ENCODE measurements at places on chromosomes 4 and X.

DNA sequence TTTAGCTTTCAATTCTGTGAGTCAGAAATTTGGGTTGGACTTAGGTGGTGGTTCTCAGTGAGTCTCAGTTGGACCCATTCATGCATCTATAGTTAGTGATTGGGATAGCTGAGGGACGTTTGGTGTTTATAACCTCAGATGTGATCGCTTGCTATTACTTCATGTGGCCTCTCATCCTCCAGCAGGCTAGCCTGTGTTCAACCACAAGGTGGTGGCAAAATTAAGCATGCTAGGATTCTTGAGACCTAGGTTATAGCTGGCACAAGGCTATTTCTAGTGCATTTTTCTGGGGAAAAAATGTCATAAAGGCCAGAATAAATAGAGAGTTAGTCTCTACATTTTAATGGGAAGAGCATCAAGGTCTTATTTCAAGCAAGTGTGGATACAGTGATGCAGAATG is 10.9 kb upstream of the GRPR start:
- no peak for DNase-seq

DNA sequence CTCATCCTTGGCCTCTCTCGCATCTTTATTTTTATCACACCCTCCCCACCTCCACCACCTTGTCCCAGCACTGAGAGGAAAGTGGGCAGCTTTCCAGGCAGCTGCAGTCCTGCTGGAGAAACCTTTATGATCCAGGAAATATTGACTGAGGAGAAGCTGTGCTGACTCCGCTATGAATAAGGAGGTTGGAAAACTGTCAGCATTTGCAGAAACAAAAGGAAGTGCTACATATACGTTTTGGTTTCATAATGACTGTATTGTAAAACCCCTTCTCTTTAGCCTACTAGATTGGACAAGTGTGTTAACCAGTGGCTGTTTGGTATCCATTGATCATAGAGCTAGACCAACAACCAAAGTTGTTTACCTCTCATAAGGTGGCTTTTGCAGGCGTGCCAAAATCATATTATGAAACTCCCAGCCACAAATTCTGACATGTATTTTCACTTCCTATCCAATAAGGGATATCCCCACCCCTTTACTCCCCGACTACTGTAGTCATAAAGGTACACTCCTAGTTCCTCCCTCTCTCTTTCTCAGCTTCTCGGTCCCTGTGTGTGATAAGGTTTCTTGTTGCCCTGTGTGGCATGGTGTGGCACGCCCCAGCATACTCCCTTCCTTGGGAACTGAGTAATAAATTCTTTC is 88.4 kb downstream of the GPR143 start:
- DNase-seq: peak; percentile 27

DNA sequence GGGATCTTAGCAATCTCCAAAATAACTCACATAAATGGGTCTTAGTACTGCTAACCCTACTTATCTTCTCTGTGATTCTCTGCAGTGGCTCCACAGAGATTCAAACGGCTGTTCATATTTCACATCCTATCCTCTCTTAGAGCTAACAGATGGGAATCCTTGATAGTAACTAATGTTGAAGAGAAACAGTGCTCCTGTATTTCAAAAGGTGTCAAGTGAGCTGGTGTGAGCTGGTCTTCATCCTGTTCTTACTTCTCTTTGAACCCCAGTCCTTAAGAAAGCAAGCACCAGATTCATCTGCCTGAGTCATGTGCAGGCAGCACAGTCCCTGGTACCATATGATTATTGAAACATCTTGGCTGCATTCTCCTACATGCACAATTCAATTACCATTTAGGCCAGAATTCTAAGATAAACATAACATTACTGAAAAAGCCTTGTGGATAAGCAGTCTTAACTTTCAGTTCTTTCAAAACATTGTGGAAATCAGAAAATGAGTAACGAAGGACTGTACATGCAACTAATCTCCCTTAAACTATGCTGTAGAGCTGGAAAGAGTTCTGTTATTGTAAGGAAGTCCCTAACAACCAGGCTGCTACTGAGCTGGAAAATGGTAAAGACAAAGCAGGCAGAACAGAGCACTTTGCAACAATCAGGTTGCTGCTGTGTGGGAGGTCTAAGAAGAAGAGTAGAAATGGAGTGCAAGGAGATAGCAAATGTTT is 153.1 kb downstream of the NPNT start:
- no peak for DNase-seq

DNA sequence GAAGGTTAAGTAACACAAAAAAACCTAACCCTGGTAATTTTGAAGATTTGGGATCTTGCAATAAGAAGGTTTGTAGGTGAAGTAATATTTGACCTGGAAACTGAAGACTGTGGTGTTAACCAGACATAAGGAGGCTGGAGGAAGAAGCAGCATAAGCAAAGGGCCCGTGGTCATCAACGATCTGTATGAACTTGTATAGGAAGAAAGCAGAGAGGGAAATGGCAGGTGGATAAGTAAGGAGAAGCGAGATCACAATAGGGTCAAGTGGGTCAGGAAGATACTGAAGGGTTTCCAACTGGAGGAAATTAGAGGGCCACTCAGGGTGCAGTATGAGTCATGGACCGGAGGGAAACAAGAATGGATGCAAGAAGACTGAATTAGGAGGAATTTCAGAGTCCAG is 103.8 kb upstream of the SORBS2 start:
- no peak for DNase-seq

- DNase-seq: no peak
Measured at GRCh38 chrX:110168585-110168984, 149.3 kb downstream of the AMMECR1 start.

- no peak for DNase-seq
Measured at GRCh38 chrX:110418316-110419235, 59.9 kb downstream of the RTL9 start.

DNA sequence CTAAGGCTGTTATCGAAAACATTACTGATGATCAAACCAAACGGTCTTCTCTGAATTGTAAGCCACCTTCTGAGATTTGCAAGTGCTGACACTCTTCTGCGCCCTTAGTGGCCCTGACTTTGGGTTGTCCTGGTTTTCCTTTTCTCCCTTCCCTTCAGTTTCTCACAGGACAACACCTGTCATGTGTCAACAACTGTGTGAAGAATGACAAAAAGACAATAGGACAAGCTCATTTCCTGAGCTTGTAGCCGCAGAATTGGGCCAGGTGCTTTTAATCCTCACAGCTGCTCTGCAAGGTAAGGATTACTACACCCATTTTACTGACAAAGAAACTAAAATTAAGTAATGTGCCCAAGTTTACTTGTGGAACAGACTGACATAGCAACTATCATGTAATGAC is 44.9 kb upstream of the TXK start:
- DNase-seq: no peak

DNA sequence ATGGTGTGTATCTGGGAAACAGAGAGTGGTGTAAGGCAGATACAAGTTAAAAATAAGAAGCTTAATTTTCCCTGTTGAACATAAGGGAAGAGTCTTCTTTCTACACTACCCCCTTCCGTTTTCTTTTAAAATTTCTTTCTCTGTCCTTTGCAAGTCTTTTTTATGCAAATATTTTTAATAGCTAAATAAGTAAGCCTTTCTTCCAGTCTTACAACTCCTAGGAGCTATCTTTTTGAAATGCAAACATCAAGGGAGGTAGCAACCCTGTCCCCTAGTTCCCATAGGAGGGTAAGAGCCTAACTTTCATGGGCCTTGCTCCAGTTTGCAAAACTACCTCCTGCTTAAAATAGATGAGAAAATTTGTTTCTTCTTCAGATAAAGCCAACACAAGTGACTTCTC is 121.5 kb downstream of the MBNL3 start:
- no peak for DNase-seq

GRCh38 chrX:71510161-71510560 is 22.7 kb upstream of the OGT start:
- DNase-seq: no peak

- DNase-seq: no peak
Measured at GRCh38 chrX:42456176-42456700, 321.7 kb downstream of the PPP1R2C start.

DNA sequence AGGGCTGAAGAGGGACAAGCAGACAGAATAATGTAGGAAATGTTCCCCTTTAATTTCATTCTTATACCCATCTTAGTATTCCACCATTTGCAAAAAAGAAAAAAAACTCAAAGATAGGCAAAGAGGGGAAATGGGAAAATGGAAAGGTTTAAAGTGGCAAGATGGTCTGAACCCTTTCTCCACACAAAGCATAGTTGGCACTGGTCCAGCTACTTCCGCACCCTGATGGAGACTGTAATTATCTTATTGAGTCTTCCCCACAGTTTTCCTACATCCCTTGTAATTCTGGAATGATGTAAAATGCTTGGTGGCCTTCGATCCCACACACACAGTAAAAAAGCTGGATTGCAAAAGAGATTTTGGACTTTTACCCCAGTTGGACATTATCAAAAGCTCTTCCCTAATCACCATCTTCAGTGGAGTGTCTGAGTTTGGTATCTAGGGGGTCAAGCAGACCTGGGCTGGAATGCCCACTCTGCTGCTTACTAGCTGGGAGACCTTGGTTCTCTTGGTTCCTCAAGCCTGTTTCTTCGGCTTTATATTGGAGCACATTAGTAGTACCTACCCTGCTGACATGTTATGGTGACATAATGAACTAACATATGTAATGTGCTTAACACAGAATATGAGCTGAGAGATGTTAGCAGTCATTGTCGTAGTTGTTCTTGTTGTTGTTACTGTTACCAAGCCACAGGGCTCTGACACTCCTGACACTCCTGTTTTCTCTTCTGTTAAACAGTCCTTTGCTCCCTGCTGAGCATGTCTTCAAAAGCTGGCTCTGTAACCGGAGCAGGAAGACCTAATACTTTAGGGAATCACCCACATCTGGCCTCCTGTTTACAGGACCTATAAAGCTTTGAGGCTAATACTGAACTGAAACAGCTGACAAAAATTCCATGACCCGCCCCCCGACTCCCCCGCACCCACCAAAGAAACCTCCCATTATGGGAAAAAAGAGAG is 4.7 kb downstream of the SRPX2 start:
- DNase-seq: no peak

DNA sequence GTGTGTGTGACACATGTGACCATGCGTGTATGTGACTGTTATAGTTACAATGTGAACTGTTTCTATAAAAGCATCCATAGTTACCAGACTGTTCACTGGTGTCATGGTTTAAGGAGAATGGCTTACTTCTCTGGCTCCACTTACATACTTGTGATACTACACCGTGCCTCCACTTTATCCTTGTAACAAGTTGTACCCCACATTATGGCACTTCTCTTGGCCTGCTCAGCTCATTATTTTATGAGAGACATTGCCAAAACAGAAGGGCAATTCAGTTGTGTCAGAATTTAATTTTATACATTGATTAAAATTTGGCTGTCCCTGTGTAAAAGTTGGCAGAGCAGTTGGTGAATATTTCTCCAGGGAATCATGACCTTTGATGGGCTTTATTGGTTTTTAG is 62.4 kb upstream of the TBC1D14 start:
- DNase-seq: no peak

- no peak for DNase-seq
Measured at GRCh38 chr4:140309124-140309870, 64.1 kb upstream of the SCOC start.

GRCh38 chrX:131958724-131959123 is 64.4 kb upstream of the STK26 start:
- DNase-seq: no peak

DNA sequence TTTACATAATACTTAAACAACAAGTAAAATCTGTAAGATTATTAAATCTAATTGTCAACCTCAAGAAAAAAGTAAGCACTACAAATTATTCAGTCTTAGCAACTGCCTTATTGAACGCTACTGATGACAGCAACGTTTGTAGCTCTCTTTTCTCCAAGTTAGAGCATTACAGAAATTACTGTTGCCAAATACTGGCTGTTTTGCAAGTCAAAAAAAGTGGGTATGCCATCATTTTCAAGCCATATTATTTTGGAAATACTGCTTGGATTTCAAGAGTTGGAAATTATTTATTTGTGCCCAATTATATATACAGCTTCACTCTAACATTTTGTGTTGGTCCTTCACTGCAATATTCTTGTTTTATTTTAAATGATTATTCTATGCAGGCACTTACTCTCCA is 221.7 kb downstream of the CXXC4 start:
- DNase-seq: no peak
